ENCODE measurements at places on chromosomes 5 and 9.

GRCh38 chr9:134922932-134923240 is 5.2 kb upstream of the FCN1 start:
- no peak for DNase-seq

DNA sequence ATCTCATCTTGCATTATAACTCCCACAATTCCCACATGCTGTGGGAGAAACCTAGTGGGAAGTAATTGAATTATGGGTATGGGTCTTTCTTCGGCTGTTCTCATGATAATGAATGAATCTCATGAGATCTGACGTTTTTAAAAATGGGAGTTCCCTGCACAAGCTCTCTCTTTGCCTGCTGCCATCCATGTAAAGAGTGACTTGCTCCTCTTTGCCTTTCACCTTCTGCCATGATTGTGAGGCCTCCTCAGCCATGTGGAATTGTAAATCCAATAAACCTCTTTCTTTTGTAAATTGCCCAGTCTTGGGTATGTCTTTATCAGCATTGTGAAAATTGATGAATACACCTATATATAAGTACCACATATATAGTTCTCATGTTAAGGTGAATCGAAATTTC is 961.7 kb upstream of the COX7C start:
- no peak for DNase-seq

DNA sequence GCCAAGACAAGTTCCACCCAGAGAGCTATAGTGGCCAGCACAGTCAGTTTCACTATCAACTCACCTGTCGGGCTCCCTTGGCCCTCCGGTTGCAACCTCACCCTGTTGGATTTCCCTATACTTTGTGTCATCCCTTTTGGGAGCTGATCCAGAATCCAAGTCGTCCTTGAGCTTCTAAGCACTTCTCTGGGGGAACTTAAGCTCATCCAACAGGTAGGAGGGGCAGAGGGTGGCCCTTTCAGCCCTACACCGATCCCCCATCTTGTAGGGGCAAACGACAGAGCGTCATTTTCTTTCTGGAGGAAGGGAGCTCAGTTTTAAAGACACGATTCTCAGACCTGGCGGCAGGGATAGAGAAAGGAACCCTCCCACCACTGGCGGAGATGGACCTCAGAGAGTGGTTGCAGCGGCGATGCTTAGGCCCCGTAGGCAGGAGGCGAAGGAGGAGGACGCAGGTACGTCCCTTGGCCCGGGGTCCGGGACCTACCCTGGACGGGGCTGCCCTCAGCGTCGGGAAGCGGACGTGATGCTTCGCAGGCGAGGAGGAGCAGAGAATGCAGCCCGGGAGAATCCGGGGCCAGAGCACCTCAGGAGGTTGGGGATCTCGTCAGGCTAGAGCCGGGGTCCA is 519 bp downstream of the ZER1 start:
- DNase-seq, result no peak

DNA sequence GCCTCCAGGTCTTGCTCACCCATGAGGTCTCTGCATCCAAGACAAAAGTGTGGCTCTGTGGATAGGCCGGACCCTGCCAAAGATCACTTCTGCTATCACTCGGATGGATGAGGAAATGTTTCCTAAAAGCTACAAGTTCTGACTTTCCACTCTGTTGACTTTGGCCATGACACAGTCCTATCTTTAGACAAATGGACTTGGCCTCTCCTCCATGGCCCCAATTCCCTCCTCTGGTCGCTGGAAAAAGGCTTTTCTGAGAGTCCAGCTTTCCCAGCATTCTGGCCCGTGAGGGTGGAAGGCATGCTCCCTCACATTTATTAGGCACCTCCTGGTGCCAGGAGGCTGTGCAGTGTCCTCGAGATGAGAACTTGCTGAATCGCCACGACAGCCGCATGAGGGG is 83.1 kb downstream of the COL27A1 start:
- no peak for DNase-seq

DNA sequence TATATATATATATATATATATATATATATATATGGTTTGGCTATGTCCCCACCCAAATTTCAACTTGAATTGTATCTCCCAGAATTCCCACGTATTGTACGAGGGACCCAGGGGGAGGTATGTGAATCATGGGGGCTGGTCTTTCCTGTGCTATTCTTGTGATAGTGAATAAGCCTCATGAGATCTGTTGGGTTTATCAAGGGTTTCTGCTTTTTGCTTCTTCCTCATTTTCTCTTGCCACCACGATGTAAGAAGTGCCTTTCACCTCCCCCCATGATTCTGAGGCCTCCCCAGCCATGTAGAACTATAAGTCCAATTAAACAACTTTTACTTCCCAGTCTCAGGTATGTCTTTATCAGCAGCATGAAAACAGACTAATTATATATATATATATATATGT is 52.3 kb upstream of the ADAMTS2 start:
- DNase-seq, result no peak

DNA sequence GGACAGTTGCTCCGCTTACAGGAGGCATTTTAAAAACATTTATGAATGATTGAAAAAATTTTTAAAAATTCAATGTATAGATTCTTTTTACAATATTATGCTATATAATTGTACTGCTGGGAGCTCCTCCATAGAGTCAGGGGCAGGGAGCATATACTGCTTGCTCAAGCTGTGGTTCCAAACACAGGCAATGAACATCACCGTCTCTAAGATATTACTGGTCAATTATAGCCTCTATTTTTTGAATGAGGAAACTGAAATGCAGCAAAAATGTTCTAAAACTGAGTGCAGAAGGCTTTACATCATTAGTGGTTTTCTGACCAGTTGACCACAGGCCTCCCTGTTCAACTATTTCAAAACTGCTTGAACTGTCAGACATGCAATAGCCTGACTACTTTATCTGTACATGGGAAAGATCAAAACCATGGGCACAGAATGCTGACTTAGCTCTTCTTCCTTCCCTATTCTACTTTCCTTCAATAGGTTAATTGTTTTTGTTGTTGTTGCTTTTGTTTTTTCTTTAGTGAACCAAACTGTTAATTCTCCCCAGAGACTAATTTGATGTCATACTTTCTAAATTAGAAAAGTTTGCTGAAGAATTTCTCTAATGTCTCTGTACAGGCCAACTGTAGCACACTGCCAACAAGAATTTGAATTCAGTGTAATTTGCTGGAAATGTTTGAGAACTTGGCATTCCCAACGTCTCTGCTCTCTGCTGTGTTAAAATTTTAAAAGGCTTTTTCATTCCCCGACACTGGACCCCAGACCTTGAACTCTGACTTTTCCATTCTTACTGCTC is 107.6 kb upstream of the MPDZ start:
- no peak for DNase-seq

DNA sequence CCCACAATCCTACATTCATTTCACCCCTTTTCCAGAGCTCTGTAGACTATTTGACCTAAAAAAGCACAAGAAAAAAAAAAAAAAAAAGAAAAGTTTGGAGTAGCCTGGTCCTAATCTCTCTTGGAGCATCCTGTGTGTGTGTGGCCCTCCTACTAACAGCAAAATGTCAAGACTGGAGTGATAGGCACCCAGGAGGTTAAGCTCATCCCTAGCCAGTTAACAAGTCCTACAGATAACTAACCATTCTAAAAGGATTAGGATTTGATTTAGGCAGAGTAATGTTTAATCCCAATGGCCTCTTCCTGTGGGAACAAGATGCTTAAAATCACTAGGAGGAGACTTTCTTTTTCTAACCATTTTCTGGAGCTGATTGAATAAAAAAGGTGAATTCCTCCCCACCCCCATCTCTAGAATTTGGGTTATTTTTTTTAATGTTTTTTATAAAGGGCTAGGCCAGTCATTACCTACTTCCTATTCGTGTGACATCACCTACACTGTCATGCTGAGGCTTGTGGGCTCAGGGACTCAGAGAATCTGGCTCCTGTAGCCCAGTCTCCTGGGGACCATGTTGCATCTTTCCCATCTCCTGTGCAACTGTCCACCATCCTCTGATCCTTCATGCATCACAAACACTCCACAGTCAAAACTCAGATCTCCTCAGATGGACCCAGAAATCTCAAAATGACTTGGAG is 43.2 kb upstream of the NR3C1 start:
- DNase-seq, result no peak

GRCh38 chr9:105842023-105842644 is 147.8 kb downstream of the TMEM38B start:
- no peak for DNase-seq

GRCh38 chr5:139205124-139205523 is 7.0 kb upstream of the SIL1 start:
- no peak for DNase-seq

- DNase-seq, result no peak
Observed at GRCh38 chr9:14909961-14910805, at the start of gene FREM1. TSS of gene FREM1 (minus strand) at chr9:14910428. CDS start at chr9:14868977, 41,451 bp downstream.
